SK-MEL-5 (cell line): ENCODE measurements at places on chromosomes 6 and 20. TPM values are rescaled to one million over a fixed set of nuclear protein-coding genes. Genes with fewer than 3 reads are reported as not detected.
A peak's percentile ranks its signal among the peaks of the same experiment; 100 is the strongest.

GRCh38 chr6:42514745-42515144, 49.1 kb upstream of the UBR2 start:
- no peak for DNase-seq

GRCh38 chr6:163711615-163712565, 297.4 kb downstream of the QKI start:
- DNase-seq = peak; percentile 6

DNA sequence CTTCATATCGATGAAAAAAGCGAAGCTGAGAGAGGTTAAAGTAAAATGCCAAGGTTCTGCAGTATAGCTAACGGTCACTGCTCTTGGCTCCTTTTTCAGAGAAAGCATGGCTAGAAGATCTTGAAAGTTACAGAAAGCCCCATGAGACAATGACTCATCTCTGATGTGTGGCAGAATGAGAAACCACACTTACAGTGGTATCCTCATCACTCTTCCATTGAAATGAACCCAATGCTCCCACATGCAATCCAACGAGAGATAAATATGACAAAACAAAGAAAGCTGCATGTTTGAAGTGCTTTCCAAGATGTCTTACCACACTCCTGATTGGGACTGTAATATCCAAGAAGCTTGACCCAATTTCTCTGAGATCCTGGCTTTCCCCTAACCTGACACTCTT, 694.9 kb downstream of the PRKN start:
- DNase-seq = peak; percentile 32

DNA sequence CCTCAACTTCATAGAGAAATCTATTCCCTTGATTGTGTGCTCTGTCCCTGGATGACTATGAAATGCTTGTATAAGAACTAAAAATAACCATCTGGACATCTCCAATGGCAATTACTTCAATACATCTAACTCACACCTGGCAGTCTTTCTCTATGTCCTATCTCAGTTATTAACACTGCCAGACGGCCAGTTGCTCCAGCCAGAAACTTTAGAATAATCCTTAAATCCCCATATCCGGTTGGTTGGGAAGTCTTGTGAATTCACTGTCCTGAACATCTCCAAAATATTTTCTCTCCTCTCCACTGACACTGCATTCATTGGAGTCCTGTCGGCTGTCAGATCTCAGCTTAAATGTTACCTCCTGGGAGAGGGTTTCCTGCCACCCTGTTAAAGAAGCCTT, 12.2 kb upstream of the LAMA2 start:
- no peak for DNase-seq

GRCh38 chr6:45787384-45787783, 228.3 kb downstream of the CLIC5 start:
- no peak for DNase-seq

Gene HUS1B
- total RNA-seq = 0.16 and 0.56 TPM in 2 replicates

Gene ANKRD66
- total RNA-seq = not detected in 2 replicates

Gene FYN
- 60.6 and 72.8 TPM in 2 replicates for total RNA-seq
